ENCODE measurements at places on chromosomes 12 and 14. TPM values are rescaled to one million over a fixed set of nuclear protein-coding genes. Genes with fewer than 3 reads are reported as not detected.

DNA sequence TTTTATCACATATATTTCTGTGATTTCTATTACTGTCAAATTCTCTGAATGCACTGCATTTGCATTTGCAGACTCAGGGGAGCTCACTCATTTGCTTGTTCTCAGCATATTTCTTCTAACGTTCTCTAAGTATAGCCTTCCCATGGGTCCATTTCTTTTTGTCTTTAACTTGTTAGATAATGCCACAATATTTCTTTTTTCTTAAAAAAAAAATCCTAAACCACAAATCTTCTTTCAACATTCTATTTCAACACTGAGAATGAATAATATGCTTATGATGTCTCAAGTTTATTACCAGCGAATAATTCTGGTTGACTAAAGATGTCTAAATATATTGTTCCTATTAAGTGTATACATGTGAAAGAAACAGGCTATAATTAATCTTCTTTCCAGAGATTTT is 200.2 kb downstream of the ANO6 start:
- DNase-seq = no peak

DNA sequence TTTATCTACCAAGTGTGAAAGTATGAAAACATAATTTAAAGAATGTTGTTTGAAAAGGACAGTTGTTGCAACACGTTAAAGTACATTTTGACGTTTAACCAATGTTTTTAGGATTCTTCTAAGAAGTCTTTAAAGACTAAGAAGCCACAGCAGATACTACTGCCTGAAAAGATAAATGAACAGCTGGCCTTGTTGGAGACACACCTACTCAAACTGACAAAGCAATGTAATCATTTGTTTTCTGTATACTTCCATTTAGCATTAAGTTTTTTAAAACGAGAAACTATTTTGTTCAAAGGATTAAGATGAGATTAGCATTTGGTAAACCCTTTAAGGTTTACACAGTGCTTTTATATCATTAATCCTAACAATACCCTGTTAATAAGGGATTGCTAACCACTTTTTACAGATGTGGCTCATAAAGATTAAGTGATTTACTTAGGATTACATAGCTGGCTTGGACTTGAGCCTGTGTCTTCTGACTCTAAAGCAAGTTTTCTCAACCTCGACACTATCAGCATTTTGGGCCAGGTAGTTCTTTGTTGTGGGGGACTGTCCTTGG is 134.4 kb downstream of the CFAP54 start:
- no peak for DNase-seq

DNA sequence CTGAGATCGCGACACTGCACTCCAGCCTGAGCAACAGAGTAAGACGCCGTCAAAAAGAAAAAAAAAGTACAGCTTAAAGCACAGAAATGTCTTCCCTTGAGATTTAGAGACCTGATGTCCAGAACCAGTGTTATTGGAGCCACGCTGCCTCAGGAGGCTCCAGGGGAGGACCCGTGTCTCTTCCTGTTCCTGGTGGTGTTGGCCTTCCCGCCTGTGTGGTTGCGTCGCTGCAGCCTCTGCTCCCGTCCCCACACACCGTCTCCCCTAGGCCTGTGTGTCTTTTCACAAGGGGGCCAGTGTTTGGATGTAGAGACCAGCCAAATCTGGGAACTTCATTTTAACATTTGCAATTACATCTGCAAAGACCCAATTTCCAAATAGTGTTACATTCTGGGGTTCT is 8.6 kb upstream of the FBRSL1 start:
- no peak for DNase-seq

NOVA1 gene
- total RNA-seq = 3.1 TPM

DNA sequence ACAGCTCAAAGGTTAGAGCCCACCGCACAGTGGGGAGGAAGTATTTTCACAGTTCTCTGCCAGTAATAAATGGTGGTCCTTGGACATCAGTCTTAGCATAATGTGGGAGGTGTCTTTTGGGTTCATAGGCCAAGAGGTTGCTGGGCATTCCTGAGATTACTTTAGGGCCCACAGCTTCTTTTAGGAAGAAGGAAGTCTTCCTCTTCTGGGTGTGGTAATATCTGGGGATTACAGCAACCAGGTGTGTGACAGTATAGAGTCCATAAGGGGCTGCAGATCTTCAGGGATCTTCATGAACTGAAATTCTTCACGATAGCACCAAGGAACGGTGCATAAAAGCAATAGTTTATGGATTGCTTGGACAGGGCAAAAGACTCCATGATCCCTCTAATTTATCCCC is 56.2 kb upstream of the PTGR2 start:
- no peak for DNase-seq

- peak; percentile 61 for DNase-seq
Measured at GRCh38 chr14:35229084-35229791, 62.9 kb upstream of the PSMA6 start.

DNA sequence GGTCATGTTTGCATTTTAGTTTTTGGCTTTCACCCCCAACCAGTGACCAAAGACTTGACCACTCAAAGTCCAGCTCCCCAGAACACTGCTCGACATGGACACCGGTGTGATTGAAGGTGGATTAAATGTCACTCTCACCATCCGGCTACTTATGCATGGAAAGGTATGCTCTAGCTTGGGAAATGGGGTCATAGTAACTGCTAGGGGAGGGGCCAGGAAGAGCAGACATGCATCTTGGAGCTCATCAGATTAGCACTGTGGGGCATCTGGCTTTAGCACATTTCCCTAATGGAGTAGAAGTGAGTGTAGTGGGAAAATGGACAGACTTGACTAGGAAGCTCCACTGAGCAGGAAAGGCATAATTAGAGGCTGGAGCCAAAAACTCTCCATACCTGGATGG is 2.8 kb downstream of the PCBP2 start:
- DNase-seq = no peak

- no peak for DNase-seq
Measured at GRCh38 chr12:108102363-108102762, 26.7 kb upstream of the WSCD2 start.
